ENCODE measurements at places on chromosomes 12 and 14.

GRCh38 chr12:13976880-13977279 is 4.5 kb downstream of the GRIN2B start:
- DNase-seq, result no peak

DNA sequence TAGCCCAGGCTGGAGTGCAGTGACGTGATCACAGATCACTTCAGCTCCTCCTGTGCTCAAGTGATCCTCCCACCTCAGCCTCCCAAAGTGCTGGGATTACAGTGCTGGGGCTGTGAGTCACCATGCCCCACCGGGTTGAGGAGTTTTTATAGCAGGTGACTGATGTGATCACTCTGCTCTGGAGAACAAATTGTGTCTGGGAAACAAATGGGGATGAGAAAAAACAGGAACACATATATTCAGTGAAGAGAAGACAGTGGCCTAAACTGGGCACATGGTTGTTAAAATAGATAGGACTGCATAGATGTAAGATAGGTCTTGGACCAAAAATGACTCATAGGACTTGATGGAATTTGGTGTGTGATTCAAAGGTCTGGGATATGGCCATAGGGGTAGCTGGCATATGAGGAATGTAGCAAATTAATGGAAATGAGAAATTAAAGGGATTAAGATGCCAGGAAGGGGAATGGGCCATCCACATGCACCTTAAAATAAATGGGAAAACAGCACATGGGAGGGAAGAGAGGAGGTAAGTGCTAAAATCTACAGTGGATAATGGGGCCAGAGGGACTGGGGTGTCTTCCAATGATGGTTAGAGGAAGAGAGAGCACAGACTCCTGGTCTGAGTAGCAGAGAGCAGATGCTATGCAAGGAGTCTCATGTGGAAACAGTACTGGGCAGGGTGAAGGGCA is 11.2 kb downstream of the BCAT1 start:
- no peak for DNase-seq

DNA sequence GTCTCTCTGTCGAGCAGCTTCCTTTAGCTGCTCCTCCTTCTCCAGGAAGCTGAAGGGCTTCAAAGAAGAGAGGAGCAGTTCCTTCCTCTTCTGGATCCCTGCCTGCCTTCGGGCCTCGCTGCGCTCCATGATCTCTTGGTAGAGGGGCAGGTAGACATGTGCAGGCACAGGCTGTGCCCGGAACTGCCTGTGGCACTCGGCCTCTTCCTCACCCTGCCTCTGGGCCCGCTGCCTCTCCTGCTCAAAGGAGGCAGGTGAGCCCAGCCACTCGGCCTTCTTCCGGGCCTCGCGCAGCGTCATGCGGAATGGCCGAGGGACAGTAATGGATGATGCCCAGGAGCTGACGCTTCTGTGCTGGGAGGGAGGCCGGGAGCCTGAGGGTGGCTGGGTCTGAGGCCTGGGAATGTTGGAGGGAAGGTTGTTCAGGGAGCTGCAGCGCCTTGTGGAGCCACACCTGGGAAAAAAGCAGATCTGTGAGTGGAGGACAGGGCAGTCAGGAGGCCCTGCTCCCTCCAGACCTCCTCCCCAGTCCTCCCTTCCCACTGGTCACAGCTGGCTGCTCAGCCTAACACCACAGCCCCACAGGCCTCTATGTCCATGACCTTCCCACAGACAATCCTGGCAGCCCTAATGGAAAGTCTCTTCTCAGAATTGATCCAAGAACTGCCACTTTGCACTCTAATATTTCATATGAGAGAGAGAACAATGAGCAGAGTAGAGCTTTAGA is 5.3 kb downstream of the FAM161B start:
- DNase-seq, result no peak

GRCh38 chr12:29792853-29793252 is 9.1 kb upstream of the TMTC1 start:
- no peak for DNase-seq

- no peak for DNase-seq
Measured at GRCh38 chr12:121514184-121514742, 66.6 kb downstream of the KDM2B start.

GRCh38 chr12:29030006-29030405 is 119.1 kb upstream of the FAR2 start:
- no peak for DNase-seq

GRCh38 chr12:117118838-117119591 is 19.8 kb upstream of the TESC start:
- no peak for DNase-seq

GRCh38 chr12:130116791-130117190 is 45.5 kb upstream of the FZD10 start:
- no peak for DNase-seq

DNA sequence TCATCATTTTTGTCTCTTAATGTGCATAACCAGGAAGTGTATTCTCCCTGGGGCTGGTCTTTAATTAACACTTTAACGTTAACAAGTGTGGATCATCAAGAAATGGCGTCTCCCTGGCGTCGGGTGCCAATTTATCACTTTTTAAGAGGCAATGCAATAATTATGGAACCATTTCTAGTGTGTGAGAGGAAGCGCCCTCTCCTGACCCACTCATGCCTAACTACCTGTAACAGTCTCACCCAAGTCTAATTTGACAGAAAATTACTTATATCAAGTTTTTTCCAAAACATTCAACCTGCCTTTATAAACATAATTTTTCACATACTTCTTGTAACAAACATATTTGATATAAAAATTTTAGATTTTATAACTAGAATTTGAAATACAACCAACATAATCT is 905.3 kb upstream of the MDGA2 start:
- DNase-seq, result no peak

DNA sequence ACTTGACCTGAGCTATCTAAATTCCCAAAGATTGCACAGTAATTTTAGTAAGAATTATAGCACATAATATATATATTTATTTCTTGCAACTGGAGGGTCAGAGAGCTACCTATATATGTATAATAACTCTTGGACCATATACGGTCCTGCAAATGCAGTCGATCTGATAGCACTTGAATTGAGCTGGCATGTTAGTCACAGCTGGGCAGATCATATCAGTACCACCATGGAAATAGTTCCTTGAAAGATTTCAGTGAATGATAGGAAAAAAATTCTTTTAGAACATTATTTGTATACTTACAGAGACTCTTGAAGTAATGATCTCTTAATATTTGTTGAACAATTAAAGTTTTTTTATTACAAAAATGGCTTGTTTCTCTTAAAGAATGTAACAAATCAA is 94.5 kb upstream of the MON2 start:
- DNase-seq, result no peak

GRCh38 chr12:23771240-23771949 is 178.1 kb downstream of the SOX5 start:
- no peak for DNase-seq

GRCh38 chr12:69570545-69571399 is 14.5 kb upstream of the CCT2 start:
- peak; percentile 32 for DNase-seq

DNA sequence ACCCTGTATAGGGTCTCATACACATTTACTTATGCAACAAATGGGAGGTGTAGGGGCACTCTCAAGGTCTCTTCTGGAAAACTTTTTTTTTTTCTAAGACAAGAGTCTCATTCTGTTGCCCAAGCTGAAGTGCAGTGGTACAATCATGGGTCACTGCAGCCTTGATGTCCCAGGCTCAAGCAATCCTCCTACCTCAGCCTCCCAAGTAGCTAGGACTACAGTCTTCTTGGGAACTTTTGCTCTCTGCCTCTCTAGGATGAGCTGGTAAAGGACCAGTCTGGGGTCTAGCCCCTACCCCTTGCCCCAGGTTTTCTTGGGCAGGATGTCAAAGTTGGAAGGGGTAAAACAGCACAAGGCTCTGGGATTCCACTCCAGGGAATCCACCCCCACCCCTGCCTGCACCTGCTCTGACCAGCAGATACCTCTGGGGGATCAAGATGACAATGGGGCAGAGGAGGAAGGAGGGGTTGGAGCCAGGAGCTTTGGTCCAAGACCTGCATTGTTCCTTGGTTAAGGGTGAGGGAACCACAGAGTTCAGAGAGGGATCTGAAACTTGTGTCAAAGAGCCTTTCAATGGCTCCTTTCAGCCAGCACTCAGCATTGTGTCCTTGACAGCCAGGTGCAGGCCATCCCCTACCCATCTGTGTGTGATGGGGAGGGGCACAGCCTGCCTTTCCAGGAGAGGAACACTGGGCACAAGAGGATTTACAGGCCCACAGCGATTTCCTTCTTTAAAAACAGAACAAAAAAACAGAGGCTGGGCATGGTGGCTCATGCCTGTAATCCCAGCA is 12.2 kb downstream of the CTDSP2 start:
- DNase-seq, result no peak

DNA sequence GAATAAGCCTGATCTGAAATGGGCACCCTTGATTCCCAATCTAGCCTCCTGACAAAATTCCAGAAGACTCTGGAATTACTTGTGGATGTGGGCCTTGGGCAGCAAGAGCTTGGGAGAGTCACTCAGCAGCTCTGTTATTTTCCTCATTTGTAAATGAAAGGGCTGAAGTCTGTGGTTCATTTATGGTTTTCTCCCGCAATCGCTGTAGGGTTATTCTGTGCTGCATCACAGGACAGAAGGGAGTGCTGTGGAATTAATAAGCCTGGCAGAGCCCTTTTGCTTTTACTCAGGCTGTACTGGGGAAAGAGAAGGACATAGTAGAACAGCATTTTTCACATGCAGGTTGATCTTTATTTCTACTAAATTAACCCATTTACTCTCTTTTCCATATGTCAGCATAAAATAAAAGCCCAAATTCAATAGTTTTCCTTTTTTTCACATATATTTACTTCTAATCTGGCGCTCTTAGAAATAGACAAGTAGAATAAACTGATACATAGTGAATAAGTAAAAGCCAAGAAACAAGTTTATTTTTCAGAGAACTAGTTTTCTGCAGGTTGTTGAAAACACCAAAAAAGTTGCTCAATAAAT is 49.2 kb downstream of the DUSP16 start:
- DNase-seq, result no peak

GRCh38 chr12:60977966-60978365 is 1282.2 kb upstream of the USP15 start:
- no peak for DNase-seq

- DNase-seq, result no peak
Measured at GRCh38 chr12:9662488-9662887, 7.0 kb upstream of the CLEC2D start.

- DNase-seq, result peak; percentile 27
Measured at GRCh38 chr12:11658791-11659190, 9.3 kb downstream of the ETV6 start.

DNA sequence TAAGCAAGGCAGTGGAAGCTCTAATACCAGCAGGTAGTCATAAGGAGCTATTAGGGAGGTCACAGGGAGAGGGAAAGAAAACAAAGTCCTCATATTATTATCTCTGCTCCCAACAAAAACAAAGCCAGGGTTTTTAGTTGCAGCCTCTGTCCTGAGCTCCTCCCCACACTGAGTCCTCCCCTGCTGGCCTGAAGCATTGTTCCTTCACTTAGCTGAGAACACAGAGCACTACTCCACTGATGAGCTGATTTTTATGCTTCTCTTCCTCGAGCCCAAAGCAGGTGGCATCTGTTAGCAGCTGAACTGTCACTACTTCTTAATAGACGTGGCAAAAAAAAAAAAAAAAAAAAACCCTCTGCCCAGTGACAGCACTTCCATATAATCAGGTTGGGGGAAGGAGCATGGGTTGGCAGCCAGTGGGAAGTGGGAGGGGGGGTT is 10.5 kb upstream of the STAC3 start:
- no peak for DNase-seq

- peak; percentile 36 for DNase-seq
Measured at GRCh38 chr14:26775765-26776563, 178.1 kb upstream of the NOVA1 start.

DNA sequence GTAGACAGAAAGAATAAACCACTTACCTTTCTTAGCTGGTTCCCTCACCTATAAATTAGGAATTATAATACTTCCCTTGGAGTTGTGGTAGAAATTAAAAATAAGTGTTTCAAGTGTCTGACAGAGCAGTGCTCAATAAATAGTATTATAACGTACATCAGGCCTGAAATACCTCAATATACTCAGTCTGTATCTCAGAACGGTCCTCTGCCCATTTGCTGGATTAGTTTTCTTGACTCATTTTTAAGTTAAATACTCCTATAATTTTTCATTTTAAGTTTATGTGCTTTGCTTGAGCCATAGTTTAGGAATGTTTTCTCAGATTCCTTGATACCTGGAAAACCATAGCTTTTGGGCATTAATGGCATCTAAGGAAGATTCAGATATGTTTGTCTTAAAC is 22.4 kb downstream of the ARHGAP5 start:
- no peak for DNase-seq

- no peak for DNase-seq
Measured at GRCh38 chr14:72418806-72419205, 475.1 kb downstream of the DPF3 start.

GRCh38 chr12:27464220-27464554 is 17.7 kb downstream of the SMCO2 start:
- DNase-seq, result no peak

DNA sequence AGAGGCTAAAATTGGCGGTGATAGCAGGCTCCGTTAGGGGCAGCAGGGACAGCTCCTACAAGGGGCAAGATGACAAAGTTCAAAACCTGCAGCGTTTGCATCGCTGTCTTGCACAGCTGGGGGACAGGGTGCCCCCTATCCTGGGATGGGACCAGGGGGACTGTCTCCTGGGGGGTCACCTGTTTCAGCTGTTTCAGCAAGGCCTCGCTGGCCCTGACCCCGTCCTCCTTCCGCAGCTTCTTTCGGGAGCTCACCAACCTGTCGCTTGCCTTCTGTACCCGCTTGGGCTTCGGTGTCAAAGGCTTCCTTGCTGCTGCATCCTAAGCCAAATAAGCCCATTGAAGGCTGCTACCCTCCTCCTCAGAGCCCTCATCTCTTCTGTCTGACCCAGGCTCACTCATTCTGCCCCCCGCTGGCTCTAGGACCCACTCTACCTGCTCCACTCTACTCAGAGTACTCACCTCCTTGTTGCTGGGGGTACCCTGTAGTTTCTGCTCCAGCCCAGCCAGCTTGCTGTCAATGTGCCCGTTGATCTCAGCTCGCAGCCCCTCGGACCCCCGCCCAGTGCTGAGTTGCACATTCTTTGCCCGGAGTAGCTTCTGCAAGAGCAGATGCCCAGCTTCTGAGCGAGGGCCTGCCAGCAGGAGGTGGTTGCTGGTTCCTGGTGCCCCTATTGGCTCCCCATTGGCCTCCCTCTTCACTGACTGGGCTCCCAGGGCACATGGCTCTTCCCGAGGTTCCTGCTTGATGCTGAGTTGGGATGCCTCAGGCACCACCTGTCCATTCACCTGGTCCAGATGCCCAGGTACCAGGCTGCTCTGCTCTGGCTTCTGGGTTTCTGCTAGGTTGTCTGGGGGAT is 12.4 kb upstream of the PRKAG1 start:
- no peak for DNase-seq

- DNase-seq, result no peak
Measured at GRCh38 chr12:47017901-47018475, 61.4 kb upstream of the PCED1B start.

DNA sequence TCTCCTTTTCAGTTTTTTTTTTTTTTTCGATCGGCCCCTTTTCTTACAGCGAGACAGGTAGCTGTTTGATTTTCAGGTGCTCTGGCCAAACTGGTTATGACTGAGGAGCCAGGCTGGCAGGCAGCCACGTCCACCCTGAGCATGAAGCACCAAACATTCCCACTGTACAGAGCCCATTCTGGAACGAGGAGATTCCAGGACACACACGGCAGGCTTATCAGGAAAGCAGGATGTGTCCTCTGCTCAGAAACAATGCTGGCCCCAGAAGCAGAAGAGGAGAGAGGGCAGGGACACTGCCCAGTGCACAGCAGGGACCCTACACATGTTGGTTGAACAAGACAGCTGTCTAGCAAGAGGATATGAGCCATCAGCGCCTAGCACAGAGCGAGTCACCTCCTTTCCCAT is 3.7 kb upstream of the KRT2 start:
- DNase-seq, result no peak
